Foreskin melanocyte (primary cell): ENCODE measurements at places on chromosomes 2 and 18.

DNA sequence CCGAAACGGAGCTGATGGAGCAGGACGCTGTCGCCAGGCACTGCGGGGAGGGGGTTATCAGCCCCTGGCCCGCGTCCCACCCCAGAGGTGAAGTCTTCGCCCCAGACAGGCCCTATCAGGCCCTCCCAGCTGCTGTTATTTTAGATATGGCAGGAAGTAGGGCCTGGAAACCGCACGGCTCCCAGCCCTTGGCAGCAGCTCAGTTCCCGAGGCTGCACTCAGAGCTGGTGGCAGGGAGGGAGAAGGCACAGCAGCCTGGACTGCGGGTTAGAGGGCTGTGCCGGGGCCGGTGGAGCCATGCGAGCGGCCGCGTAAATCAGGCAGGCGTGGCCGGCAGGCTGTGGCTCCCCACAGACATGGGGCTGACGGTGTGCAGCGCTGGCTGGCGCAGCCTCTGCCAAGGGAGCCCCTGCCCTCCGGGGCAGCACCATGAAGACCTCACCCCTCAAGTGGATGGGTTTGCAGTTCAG, 111.4 kb downstream of the NFATC1 start:
- DNase-seq, result no peak

GRCh38 chr2:165876712-165877111, 76.9 kb downstream of the TTC21B start:
- DNase-seq, result no peak

GRCh38 chr2:69309351-69310110, 77.5 kb downstream of the GFPT1 start:
- peak; percentile 40 for DNase-seq

DNA sequence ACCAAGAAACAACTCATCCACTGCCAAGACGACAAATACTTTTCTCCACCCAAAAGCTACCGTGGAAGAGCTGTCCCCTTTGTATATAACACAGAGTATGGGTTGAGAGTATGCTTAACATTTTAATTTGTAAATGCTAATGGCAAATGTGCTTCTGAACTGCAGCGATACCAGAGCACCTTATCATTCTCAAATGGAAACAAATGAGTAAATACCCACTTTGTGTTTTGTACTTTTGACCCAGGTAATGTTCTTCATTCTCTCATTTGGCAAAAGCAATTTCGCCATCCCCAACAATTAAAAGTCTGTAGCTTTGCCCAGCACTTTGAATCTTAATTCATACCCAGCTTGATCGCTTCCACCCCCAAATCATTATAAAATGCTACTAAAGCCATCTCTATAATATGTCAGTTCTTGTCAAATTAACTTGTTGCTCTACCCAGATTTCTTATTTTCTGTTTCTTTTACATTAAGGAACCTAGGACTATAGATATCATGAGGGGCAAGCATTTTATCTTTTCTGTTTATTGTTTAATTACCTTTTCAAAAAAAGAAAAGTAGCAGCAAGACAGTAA, 6.2 kb upstream of the POU3F3 start:
- no peak for DNase-seq

GRCh38 chr18:7037470-7037869, 80.1 kb downstream of the LAMA1 start:
- no peak for DNase-seq

DNA sequence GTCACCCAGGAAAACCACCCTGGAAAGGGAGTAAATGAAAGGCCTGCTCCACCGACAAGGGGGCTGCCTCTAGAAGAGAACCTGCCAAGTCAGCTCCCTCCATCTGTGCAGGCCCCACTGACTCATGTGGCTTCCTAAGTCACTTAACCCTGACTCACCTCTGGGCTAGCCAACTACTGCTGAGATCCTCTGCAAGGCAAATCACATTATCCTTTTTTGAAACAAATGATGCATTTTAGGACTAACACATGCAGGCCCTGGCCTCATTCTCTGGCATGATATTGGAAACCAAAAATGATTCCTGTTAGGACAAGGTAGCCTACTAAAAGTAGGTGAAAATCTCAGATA, 474.6 kb downstream of the EPHA4 start:
- no peak for DNase-seq

DNA sequence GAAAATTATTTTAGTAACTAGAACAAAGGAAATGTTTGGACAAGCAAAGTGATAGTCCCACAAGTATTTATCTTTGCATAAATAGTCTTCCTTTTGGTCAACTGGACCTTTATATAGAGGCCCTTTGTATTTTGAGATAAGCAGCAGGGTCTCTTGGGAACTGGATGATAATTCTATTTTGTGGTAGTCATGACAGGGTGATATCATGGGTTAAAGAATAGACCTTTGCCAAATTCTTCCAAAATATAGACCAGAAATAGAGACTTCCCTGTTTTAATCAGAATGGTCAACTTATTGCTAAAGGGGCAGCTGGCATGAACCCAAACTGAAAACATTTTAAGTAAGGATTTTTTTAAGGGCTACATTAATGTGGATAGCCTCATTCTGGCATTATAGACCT, 10.5 kb downstream of the PLEK start:
- DNase-seq, result no peak

DNA sequence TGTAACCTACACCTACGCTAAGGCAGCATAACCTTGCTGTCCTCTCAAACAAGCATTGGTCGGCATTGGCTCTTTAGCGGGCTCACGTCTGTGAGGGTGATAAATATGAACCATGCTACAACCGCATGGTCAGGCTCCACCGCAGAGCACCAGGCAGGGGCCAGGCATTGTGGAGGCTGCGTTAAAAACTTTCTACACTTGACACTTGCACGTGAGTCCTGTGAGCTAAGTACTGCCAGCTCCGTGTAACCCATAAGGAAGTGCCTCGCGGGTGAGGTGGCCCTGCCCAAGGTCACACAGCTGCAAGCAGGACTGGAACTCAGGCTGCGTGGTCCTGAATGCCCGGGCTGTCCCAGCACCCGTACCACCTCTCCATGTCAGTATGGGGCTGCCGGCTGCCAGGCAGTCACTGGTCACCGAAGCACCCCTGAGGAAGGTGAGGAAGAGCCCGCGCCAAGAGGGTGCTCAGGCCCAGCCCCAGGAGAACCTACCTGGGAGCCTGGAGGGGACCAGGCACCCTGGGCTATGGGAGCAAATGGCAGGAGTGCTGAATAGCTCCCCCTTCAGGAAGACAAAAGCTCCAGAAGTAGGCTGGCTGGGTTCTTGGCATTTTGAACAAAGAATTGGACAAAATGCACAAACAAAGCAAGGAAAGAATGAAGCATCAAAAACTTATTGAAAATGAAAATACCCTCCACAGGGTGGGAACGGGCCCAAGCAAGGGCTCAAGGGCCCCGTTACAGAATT, 271.1 kb upstream of the RAB6C start:
- no peak for DNase-seq

- DNase-seq, result no peak
Observed at GRCh38 chr18:61734396-61734795, 158.4 kb downstream of the RNF152 start.

DNA sequence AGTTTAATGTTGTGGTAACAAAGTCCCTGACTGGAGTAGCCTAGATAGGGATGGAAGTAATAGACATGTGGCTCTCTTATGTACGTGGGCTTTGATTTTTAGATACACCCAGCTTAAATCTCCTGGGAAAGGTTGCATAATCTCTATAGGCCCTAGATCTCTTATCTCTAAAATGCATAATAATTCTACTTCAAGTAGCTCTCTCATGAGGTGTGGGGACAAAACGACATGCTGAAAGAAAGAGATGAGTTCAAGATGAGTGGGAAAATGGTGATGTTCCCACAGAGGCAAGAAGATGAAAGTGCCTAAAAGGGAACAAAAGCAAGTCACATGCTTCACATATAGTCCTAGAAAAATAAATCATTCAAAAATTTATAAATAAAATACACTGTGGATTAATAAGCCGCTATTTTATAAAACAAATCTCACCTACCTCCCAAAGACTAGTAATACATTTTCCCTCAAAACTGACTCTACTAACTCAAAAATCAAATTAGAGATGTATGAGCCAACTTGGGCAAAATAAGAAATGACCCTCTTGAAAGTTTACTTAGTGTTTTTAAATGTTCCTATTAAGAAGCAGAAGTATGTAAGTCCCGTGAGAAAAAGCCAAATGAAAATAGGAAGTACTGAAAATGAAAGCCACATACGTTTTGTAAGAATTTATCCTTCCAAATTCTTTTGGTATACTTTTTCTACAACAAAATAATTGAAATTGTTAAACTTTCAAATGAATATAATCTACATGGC, 148.2 kb upstream of the ITGA4 start:
- no peak for DNase-seq

GRCh38 chr2:188131281-188131680, 160.4 kb upstream of the GULP1 start:
- DNase-seq, result no peak

DNA sequence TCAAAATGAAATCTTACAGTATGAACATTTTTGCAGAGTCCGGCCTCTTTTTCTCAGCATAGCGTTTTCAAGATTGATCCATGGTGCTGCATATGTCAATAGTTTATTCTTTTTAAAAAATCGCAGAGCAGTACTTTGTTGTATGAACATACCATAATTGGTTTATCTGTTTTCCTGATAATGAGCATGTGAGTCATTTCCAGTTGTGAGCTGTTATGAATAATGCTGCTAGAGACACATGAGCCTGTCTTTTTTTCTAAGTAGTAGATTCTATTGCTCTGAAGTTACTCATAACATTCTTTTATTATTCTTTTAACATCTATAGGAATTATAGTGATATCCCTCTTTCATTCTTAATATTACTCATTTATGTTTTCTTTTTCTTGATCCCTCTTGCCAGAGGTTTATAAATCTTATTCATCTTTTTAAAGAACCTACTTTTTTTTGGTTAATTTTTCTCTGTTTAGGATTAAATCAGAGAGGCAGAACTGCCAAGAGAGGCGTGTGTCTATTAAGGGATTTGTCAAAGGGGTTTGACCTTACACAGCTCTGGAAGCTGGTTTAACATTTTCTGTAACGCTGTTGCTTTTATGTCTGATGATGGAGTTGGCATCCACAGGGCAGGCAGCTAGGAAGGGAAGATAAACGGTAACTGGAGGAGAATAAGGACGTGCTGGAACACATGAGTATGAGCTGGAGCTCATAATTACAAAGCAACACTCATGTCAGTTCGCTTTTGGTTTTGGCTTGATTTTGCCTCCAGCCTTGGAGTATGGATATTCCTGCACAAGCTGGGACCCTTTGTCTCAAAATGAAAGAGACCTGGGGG, 47.4 kb downstream of the MGAT5 start:
- DNase-seq, result peak; percentile 55

DNA sequence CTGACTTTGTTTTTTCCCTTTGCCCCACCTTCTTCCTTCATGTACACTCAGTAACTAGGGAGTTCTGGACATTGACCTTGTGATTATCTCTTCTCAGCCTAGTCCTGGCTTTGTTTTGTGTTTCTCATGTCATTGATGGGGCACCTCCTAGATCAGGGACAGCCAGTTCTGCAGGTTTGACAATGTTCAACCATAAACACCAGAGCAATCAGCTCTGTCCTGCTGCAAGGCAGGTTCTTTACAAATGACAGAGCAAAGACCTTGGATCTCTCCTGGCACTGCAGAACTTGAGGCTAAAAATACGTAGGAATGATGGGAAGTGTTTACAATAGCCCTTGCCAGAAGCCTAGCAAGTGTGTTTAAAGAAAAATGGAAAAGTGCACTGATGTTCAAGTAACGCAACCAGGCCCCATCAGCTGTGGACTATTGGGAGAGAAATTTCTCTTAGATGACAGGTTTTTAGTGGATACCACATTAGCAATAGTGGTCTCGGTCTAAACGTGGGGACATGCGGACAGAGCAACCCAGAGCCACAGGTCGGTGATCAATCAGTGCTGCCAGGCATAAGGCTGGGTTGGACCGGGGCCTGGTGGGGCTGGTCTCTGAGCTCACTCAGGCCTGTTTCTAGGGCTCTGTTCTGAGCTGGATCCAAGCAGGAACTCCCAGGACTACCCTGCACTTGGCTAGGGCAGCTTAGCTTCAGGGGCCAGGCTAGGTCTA, 76.8 kb downstream of the SOWAHC start:
- no peak for DNase-seq

- no peak for DNase-seq
Observed at GRCh38 chr2:151943461-151943860, 115.2 kb upstream of the ARL5A start.

DNA sequence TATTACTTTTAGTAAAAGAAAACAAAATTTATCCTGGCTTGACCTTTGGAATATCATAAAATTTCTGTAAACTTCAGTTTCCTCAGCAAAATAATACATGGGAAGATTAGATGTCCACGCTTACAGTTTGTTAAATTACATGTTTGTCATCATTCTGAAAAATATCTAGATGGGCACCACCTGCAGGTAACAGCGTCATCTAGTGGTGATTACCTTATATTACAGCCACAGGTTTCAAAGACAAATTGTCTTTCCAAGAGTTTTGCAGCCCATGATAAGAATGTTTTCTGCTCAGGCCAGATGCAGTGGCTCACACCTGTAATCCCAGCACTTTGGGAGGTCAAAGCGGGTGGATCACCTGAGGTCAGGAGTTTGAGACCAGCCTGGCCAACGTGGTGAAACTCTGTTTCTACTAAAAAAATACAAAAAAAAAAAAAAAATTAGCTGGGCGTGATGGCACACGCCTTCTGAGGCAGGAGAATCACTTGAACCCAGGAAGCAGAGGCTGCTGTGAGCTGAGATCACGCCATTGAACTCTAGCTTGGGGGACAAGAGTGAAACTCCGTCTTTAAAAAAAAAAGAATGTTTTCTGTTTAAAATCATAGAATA, 96.3 kb upstream of the RASGRP3 start:
- DNase-seq, result no peak

DNA sequence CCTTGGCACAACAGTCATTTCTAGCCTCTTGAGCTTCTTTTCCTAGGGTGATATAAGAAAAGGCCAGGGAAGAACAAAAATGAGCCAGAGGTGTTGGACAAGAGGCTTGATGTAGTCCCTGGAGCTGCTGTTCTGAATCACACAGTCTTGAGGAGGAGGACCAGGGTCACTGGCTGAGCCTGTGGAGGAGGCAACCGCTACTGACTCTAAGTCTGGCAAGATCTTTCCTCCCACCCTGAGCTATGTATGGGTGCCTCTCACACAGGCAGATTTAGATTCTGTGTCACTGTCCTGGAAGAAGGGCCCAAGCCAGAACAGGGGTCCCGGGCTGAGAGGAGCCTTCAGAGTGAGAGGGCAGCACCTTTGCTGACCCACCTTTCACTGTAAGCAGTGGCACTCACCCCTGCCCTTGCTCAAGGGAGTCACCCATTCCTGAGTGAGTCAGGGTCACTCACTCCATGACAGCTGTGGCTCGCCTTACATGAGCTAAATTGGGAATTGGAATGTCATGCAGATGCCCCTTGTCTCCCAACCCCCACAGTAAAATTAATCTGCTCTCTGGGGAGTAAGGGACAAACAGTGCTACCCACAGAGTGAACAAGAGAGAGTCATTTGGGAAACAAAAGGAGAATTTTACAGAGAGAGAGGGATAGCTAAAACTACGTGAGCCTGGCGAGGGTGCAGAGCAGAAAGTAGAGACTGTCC, at the start of gene TRIM54:
Gene TRIM54, plus strand, starts transcription at position 575 of the 705 bp plus-strand sequence. CDS start 303 bp downstream, outside the sequence.
- DNase-seq, result no peak

GRCh38 chr2:217736776-217737550, 265.8 kb downstream of the TNS1 start:
- DNase-seq, result no peak

DNA sequence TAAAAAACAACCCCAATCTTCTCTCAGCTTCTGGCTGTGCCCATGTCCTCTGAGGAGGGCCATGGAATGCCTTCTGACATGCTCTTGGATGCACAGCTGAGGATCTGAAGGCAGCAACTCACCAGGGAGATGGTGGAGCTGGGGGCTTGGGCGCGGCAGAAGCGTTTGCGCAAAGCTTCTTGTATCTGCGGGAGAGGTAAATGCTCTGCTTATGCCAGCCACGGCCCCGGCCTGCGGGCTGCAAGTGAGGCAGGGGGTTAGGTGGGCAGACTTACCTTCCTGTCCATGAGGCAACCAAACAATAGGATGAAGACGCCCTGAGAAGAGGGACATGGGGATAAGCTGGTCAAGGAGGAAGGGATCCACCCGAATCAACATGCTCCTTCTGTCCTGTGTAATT, 36.0 kb upstream of the SELENOI start:
- no peak for DNase-seq
